ENCODE measurements at places on chromosomes 2 and 18.

DNA sequence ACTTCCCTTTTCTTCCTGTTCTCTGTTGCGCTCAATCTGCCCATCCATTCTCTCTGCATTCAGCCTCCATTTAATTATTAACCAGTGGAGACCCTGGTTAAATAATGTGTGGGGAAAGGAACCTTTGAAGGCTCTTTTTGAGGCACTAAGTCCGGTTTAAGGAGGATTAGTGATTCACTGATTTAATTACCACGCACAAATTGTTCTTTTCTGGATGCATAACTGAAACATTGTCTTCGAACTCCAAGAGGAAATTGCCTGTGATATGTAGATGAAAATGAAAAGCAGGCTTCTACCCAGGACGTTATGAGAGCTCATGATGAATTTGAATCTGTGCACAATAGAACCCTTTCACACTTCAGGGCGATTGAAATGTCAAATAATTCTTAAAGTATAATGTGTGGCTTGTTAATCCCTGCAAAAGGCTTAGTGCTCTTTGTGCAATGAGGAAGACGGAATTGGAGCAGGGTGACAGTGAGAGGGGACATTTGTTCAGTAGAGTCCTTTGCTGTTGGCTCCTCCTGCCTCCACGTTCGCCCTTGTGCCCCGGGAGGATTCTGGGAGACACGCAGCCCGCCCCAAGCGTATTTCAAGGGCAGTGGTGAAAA is 51.1 kb upstream of the ZNF236 start:
- DNase-seq: no peak

DNA sequence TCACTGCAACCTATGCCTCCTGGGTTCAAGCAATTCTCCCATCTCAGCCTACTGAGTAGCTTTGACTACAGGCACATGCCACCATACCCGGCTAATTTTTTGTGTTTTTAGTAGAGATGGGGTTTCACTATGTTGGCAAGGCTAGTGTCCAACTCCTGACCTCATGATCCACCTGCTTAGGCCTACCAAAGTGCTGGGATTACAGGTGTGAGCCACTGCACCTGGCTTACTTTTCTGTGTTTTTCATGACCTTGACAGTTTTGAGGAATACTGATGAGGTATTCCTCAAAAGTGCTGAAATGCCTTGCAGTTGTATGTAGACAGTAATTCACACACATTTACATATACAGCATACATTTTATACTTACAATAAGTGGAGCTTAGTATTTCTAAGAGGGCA is 126.1 kb downstream of the PHLPP1 start:
- DNase-seq: no peak

- DNase-seq: no peak
Measured at GRCh38 chr2:212013626-212014025, 525.0 kb downstream of the ERBB4 start.

DNA sequence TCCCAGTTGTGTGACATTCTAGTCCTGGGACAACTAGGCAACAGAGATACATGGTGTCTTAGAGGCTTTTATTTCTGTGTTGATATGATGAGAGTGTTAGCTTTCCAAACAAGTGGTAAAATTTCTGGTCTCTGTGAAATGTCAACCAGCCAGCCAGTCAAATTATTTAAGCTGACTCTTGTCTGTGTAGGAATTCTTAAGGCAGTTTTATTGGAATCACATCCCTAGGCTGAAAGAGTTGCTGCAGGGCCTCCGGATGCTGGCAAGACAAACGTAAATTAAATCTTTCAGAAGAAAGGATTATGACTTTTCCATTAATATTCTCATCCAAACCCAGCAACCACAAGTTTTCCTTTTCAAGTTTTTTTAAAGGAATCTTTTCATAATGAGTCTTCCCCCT is 44.6 kb downstream of the SERPINB7 start:
- no peak for DNase-seq

DNA sequence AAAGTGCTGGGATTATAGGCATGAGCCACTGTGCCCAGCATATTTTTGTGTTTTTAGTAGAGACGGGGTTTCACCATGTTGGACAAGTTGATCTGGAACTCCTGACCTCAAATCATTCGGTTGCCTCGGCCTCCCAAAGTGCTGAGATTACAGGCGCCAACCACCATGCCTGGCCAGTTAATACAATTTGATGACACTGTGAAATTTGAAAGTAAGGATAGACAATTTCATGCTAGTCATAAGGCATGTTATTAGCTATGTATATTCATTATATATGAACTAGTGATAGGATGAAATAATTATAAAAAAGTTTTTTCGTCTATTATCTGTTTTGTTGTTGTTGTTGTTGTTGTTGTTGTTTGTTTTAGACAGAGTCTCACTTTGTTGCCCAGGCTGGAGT is 8.6 kb upstream of the RIF1 start:
- DNase-seq: no peak

DNA sequence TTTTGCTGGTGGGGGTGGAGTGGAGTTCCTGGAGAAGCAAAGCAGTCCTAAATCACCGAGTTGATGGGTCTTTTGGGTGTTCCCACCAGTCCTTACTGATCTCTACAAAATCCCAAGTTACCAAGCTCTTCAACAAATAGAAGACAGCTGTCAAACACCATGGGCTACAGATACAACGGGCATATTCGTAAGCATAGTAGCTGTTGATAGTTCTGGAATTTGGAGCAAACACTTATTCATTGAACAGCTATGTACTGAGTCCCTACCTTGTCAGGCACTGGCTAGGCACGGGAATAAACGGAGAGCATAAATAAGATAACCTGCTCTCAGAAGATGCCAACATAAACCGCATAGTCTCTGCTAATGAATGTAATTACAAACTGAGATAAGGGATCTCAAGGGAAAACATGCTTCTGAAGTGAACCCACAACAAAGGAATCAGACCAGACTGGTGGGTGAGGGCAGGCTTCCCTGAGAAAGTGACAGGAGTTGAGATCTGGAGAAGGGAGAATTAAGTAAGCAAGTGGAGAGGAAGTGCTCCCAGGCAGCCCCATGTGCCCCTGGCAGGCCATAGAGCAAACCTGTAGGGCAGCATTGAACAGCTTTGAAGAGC is 947 bp upstream of the ANKRD44 start:
- DNase-seq: peak; percentile 32

Measured in NCI-H510A treated with DMSO at 0.1 percent for 48 hours (cell line).